ENCODE measurements at places on chromosomes 3 and 15.

DNA sequence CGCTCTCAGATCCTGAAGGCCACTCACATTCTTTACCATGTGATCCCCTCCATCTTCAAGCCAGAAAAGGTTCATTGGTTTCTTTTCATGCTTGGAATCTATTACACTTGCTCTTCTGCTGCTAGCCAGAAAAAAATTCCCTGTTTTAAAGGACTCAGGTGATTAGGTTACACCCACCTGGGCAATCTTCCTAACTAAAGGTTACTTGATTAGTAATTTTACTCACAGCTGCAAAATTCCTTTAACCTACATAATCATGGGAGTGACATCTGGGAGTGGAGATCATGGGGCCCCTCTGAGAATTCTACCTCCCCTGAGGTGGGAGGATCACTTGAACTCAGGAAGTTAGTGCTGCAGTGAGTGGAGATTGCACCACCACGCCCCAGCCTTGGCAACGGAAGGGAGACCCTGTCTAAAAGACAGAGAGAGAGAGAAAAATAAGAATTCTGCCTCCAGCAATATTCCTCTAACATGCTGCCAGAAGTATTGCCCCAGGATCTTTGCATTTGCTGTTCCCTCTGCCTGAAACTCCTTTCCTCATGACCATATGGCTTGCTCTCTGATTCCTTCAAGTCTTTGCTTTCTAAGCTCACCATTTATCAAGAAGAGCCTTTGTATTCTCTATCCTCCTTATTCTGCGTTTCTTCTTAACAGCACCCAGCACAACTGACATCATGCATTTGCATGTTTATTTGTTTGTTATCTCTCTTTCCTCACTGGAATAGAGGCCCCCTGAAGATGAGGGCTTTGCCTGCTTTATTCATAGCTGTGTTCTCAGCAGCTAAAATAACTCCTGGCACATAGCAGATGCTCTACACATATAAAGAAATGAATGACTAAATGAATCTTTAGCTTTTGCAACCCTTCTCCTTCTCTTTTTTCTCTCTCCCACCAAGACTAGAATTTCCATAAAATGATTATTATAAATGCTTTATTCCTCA is 68.2 kb downstream of the EDEM1 start:
- DNase-seq: no peak

GRCh38 chr3:58063022-58063815 is 55.0 kb downstream of the FLNB start:
- DNase-seq: no peak

- DNase-seq: no peak
Observed at GRCh38 chr3:32831062-32831461, 13.3 kb downstream of the TRIM71 start.

- DNase-seq: no peak
Observed at GRCh38 chr3:129213238-129213637, 29.5 kb upstream of the CNBP start.

- no peak for DNase-seq
Observed at GRCh38 chr3:135490219-135490915, 475.2 kb upstream of the PPP2R3A start.

GRCh38 chr3:154023148-154023547 is 98.0 kb upstream of the ARHGEF26 start:
- DNase-seq: no peak

- no peak for DNase-seq
Observed at GRCh38 chr3:194072097-194072428, 63.9 kb upstream of the HES1 start.

DNA sequence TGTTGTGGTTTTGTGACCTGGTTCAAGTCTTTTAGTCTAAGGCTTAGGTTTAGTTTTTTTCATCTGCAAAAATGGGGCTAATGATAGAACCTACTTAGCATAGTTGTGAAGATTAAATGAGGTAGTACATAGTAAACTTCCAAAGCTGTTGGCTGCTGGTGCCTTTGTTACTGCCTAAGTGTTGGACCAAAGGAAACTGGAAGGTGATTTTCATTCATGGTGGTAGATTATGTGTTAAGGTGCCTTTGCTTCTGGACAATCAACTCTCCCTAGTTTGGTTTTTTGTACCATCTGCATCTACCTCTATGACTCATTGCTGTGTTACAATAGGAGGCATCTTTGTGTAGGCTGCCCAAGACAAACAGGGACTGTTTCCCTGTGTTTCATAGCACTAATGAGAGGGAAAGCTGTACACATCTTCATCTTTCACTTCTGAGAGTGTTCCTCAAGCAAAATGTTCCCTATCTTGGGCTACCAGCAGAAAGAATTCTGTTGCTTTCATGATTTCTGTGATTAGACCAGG is 3.2 kb downstream of the MAP2K1 start:
- no peak for DNase-seq

- DNase-seq: no peak
Observed at GRCh38 chr3:9224490-9224889, 25.0 kb downstream of the SRGAP3 start.

DNA sequence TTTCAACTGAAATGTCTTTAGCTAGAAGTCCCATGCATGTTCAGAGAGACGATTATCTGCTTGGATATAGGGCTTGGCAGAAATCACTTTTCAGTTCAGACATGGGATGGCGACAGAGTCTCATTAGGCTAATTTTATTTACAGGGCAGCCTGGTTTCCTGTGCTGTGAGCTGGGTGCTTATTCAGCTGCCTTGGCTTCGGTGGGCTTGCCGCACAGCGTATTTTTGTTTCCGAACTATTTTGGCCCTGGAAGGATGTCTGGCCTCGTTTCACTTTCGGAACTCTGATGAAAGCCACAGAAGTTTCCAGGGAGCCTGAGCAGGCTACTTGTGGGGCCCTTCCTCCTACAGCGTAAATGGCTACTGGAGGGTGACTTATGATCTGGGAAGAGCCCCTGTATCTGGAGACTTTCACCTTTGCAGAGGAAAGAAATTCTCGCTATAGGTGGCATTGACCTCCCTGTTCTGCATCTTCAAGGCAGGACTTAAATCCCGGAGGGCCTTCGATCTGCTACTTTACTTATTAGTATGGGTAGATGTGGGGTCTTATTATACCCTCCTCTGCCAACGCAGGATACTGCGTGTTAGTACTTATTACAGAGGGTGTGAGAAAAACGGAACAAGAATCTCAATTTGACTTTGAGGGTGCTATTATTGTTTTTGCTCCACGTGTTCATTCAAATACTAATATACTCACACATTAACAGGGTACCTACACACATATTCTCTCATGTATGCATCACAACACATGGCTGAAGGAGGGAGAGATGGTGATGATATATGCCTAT is 364.0 kb upstream of the RBMS3 start:
- no peak for DNase-seq

DNA sequence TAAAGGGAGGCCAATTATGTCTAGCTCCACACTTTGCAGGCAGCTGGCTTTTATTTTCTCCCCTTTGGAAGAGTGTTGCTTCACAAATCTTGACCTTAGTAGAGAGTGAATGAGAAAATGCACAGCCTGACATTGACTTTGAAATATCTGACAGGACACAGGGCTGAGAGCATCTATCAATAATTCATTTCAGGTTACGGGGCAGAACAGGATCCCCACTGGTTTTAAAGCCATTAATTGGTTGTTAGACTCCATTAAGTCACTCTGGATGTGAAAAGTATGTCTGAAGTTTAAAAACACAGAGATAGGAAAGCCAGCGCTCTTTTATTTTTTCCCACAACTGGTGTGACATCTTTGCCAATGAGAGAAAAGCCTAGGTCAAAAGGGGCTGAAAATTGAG is 251.9 kb upstream of the TMC3 start:
- DNase-seq: no peak

- no peak for DNase-seq
Observed at GRCh38 chr3:196867155-196867506, 589 bp upstream of the SENP5 start.

DNA sequence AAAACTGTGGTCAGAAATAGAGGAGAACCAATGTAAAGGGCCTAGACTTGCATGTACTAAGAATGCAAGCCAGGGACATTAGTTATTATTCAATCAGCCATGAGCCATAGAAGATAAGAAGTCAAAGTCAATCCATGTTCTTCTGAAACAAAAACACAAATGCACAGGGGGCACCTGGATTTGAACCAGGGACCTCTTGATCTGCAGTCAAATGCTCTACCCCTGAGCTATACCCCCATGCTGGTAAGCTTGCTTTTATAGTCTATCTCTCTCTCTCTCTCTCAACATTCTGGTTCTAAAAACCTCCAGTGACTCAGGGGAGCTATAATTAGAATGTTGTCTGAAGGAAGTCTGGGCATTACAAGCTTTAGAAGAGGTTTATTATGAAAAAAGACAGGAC is 85.6 kb upstream of the ACP3 start:
- DNase-seq: peak; percentile 33

- no peak for DNase-seq
Observed at GRCh38 chr3:117035745-117036144, 326.2 kb downstream of the TUSC7 start.

GRCh38 chr15:36156879-36157427 is 422.5 kb upstream of the CDIN1 start:
- DNase-seq: peak; percentile 64

DNA sequence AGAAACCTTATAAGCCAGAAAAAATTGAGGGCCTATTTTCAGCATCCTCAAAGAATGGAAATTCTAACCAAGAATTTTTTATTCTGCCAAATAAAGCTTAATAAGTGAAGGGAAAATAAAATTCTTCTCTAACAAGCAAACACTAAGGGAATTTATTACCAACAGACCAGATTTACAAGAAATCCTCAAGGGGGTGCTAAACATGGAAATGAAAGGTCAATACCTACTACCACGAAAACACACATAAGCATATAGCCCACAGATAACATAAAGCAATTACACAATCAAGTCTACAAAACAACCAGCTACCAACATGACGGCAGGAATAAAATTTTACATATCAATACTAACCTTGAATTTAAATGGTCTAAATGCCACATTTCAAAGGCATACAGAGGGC is 883.5 kb downstream of the SI start:
- no peak for DNase-seq

GRCh38 chr3:15948388-15948787 is 150.6 kb upstream of the ANKRD28 start:
- no peak for DNase-seq

DNA sequence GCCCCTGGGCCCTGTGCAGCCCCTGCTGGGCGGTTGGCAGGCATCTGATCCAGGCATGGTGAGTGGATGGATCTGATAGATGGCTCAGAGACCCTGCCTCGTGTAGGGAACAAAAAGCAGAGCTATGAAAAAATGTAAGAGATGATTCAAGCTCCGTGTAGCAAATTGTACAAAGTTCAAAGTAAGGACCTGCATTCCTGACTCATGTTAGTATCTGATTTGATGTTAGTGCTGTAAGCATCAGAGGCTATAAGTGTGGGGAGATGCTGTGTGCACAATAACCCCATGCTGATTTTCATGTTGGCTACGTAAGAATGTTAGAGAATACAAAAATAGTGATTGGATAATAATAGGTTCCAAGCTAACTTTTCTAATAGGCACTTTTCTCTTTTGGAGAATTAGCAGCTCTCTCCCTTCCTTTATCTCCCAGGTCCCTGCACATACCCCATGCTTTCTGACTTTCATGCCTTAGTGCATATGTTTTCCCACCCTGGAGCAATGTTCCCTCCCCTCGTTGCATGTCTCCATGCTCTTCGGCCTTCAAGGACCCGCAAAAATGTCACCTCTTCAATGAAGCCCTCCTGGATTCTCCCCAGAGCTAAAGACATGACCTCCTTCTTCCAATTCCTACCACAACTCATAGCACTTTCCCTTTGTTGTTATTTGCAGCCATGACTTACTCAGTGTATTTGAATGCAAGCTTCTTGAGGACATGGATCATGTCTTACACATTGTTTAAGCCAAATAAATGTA is 1.6 kb downstream of the CCR9 start:
- DNase-seq: no peak

DNA sequence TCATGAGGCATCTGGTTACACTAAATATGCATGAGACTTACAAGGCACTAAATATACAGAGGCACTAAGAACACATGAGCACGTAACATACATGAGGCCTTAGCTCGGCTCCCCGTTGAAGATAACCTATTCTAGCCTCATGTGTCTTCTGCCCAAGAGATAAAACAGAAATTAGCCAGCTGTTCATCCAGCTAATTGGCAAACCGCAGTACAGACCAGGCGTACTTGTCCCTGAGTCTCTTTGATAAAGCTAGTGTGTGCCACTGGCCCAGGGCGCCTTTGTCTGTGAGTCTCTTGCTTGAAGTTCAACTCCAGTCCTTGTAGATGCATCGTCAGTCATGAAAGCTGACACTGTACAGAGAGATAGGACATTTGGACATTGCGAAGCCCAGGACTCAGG is 121.9 kb upstream of the SPATA12 start:
- DNase-seq: no peak

GRCh38 chr3:22308871-22309270 is 557.9 kb upstream of the ZNF385D start:
- DNase-seq: no peak

DNA sequence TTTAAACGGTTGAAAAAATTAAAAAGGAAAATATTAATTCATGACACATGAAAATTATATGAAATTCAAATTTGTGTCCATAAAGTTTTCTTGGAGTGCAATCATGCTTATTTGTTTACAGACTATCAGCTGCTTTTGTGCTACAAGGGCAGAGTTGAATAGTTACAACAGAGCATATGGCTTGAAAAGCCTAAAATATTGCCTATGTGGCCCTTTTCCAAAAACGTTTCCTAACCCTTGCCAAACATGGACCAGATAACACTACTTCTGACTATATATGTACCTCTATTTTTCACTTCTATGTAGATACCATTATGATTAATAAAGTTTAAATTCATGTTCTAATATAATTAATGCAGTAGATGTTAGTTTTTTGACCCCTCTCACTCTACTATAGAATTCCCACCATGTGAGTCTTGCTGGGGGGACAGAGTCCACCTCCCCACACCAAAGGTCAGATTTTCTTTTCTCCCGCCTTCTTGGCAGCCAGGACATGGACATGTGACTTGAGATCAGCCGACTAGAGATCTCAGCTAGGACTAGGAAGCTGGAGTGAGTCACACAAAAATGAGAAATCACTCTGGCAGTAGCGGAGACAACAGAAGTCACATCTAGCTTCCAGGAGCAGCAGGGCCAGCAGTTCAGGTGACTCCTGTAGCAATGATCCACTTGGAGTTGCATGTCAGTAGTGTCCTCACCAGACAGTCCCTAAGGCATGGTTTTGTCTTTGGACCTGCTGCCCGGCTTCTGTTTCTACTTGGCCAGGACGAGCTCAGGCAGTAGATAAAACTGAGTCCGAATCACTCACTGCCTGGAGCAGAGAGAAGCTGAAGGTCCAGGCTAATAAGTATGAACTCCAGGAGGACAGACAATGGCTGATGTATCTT is 22.4 kb downstream of the CIAO2A start:
- DNase-seq: peak; percentile 57

GRCh38 chr3:37494216-37494615 is 319.8 kb upstream of the LRRFIP2 start:
- DNase-seq: no peak
